Activated T-cell treated with anti-CD3 and anti-CD28 coated beads, Interleukin-2, amount 50 U/mL, for 72 hours (primary cell): ENCODE measurements at places on chromosomes 7 and 10. TPM values are rescaled to one million over a fixed set of nuclear protein-coding genes. Genes with fewer than 3 reads are reported as not detected.

DNA sequence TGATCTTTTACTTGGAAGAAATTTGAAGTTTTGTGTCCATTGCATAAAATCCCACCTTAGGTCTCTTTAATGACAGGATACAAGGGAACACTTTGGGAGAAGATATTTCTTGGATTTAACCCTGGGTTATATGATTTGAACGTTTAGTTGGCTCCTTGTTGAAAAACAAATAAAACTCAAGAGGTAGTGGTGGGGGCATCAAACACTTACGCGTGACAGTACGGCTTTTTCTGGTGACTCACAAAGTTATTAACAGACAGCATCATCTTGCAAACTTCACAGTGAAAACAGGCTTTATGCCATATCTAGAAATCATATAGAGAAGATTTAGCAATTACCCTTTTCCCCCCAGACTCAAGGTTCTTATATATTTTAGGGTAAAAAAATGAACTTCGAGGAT, 699 bp downstream of the NRAP start:
- no peak for DNase-seq

GRCh38 chr10:124196659-124197058, 103.3 kb upstream of the CHST15 start:
- no peak for DNase-seq

DNA sequence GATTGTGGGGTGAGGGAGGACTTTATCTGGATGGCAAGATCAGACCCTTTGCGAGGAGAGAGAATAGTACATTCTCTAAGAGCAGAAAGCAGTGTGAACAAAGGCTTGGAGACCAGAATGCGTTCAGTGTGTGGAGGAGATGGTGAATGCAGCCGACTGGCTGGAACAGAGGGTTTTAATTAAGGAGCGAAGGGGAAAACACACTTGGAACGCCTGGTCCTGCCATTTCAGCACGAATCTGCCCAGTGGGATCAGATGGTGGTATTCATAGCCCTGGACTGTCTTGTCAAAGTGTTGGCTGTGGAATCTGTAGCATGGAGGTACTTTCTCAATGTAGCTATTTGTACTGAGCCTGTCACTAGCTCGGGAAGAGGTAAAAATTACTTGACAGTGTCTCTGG, 260.9 kb downstream of the SLC25A13 start:
- no peak for DNase-seq

- DNase-seq = no peak
Measured at GRCh38 chr10:12716042-12716441, 285.5 kb downstream of the CCDC3 start.

GRCh38 chr7:92781117-92781720, 55.2 kb downstream of the CDK6 start:
- no peak for DNase-seq

DNA sequence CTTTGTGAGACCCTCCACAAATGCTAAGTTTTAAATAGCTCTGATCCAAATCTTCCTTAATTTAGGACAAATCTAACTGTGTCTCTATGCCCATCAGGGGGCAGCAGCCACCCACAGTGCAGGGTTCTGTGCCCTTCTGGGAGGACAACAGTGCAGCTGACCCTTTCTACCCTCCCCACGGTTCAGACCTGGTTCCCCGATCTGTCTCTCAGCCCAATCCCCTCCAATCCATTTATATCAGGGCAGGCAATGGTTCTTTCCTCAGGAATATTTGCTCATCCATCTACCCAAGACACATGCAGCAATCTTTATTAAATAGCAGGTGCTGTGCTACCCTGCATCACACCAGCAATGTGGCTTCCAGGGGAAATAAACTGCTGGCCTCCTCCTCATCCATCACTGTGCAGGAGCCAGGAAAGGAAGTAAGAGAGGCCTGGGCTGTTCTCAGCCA, 4.0 kb upstream of the RBM28 start:
- peak; percentile 70 for DNase-seq

- DNase-seq = no peak
Measured at GRCh38 chr7:121214657-121215056, 114.1 kb upstream of the WNT16 start.

DNA sequence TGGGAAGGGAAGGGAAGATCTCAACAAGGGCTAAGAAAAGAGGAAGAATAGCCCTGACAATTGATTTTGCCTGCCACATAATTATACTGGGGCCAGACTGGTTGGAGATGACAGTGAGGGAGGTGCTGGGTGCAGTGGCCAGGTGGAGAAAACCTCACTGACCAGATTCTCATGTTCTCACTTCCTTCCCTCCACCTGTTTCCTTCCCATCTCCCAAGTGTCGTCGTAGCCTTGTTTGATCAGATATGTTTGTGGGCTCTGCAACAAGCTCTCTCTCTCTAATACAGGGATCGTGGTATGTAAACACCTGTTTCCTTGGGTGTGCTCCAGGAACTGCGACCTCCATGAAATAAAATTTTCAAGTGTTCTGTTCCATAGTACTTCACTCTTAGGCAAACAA, 60.2 kb downstream of the VCL start:
- no peak for DNase-seq

DNA sequence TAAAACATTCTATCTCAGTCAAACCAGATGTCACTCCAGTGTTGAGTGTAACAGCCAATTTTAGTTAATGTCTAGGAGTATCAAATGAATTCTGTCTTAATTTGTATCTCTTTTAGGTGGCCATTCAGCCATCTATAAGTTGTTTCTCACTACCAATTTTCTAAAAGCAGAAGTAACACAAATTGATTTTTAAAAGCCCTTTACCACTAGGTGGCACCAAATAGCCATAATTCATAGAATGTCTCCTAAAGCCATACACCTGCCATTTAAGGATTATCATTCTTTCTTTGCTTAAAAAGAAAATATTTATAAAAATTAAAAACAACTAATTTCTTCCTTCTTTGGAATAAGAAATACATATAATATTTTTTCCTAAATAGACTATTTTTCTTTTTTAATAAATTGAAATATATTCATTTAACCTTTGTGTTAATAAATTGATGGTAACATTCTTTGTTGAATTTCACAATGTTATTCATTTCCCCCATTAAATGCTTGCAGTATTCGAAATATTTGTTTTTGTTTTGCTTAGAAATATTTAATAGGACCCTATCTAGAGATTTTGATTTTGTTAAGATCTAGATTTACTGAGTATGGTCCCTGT, 107.8 kb upstream of the PPP1R3A start:
- peak; percentile 32 for DNase-seq

- DNase-seq = no peak
Measured at GRCh38 chr10:114576716-114577115, 81.4 kb downstream of the ABLIM1 start.

GRCh38 chr10:34802692-34803091, 12.4 kb downstream of the PARD3 start:
- DNase-seq = no peak

- DNase-seq = no peak
Measured at GRCh38 chr10:46552526-46553237, 3.8 kb downstream of the GPRIN2 start.

DNA sequence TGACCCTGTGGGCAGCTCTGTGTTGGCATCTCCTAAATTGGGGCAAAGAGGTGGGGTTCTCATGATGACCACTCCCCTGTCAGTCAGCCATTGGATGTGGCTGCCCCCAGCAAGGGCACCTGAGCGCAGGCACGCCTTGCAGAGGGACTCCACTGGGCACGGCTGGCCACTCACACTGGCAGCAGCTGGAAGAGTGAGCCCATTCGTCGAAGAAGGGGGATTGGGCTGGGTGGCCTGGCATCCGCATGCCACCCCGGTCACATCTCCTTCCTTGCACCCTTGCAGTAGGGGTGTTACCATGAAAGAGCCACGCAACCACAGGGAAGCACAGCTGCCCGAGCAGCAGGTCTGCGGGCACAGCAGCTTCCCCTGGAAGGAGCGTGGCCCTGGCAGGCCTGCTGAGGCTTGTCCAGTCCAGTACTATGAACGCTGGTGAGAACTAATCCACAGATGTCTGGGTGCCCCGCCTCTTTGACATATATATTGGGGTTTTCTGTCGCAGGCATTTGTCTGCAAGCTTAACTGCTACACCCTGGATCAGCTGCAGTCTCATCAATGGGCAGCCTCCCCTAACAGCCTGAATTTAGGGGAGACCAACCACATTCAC, 25.7 kb upstream of the GRB10 start:
- DNase-seq = no peak

DNA sequence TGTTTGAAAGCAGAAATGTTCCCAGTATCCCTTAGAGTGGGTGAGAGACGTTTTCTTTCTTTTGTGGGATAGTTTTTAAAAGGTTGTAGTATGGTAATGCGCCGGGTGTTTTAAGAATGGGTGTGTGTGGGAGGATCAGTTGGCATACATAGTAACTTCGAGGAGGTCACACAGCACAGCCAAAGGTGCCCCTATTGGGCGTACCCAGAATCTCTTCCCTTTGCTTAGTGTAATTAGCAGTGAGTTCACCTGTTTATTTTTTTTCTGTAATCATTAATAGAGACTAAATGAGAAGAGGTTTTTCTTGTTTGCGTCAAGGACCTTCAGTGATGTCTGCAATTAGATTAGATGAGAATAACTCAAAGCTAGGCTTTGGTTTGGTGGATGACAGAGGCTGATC, 1.5 kb downstream of the PLEKHA8 start:
- peak; percentile 19 for DNase-seq

- no peak for DNase-seq
Measured at GRCh38 chr10:104316321-104317099, 21.8 kb downstream of the ITPRIP start.

DNA sequence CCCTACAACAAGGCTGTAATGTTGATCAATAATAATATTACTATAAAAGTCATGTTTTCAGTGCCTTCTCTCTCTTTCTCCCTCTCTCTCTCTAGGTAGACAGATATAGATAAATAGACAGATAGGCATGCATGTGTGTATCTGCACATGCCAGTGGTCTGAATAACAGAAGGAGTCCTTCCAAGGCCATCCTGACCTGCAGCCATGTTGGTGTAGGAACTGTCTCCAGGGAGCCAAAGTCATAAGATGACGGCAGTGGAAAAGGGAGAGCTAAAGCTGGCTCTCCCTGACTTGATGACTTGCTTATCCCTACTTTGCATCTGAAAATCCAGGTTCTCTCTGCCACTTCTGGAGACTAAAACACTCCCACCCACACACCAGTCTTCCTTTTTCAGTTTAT, 113.0 kb downstream of the TRIL start:
- no peak for DNase-seq

DNA sequence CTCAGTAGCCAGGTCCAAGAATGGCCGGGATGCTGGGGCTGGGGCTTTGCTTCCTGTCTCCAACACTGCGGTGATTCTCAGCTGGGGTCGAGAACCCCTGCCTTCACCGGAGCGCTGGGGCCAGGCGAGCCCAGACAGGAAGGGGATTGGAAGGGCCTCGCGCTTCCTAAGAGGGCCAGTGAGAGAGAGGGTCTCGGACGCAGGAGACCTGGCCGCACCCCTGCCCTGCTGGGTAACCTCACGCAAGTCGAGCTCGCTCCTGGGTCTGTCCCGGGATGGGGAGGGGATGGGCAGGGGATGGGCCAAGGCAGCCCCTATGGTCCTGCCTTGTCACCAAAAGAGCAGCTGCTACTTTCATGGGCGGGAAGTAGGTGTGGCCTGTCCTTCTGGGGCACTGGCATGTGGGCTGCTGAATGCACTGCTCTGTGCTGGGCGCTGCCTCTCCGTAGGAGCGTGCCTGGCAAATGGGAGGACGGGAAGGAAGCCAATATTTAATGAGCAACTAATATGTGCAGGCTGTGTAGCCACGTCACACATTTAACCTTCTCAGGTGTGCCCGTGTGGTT, 20.0 kb downstream of the KCNK18 start:
- no peak for DNase-seq

DNA sequence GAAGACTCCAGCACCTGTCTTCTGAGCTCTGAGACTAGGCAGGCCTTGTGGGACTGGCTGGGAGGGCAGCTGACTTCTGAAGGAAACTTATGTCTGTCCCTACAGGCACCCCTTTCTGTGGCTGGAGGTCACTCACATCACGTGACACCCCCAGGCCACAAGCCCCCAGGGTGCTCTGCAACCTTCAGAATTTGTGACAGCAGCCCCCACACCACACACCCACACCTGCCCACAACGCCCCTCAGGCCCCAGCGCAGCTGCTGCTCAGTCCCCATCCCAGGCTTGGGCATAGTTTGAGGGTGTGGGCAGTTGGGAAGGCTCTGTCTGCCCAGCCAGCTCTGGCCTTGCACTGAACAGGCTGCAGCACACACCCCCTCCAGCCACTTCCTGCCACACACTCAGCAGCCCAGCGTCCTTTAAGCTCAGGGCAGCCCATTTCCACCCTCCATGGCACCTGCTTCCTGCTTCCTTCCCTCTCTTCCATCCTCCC, 80.0 kb upstream of the UNC5B start:
- no peak for DNase-seq

The PDK4 gene
- not detected for total RNA-seq

The PRKG1 gene
- not detected for total RNA-seq

The JCAD gene
- total RNA-seq = 0.29 TPM

The TMEM213 gene
- 0.39 TPM for total RNA-seq

The EFCAB10 gene
- not detected for total RNA-seq

The KLLN gene
- 0.22 TPM for total RNA-seq
